ENCODE measurements at places on chromosomes 2 and 18.

- DNase-seq: no peak
Observed at GRCh38 chr2:25131253-25131566, 37.2 kb downstream of the POMC start.

- DNase-seq: no peak
Observed at GRCh38 chr2:224970311-224970710, 72.0 kb downstream of the DOCK10 start.

GRCh38 chr2:873027-873426, 77.6 kb upstream of the SNTG2 start:
- DNase-seq: no peak

GRCh38 chr2:67701011-67701410, 303.9 kb downstream of the ETAA1 start:
- no peak for DNase-seq

DNA sequence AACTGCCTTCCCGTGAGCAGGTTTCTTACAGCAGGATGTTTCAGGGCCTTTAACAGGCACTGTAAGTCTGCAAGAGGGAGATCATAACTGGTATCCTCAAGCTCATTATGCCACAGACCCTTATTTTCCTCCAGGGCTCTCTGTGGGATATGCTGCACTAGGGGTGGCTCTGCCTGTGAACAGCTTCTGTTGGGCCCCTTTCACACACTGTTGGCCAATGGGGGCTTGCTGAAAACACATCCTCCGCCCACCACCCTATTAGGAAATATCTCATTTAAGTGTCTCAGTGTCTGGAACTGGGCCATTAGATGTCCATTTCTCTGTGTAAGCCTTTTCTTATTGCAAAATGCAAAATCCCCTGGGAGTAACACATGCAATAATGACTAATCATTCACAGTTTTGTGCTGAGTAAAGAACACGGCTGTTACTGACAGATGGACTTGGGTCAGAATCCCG, 414.3 kb upstream of the HS6ST1 start:
- DNase-seq: no peak

- DNase-seq: no peak
Observed at GRCh38 chr2:183438541-183438940, 314.3 kb downstream of the NUP35 start.

GRCh38 chr2:47034973-47035609, 119.5 kb upstream of the MCFD2 start:
- DNase-seq: no peak

DNA sequence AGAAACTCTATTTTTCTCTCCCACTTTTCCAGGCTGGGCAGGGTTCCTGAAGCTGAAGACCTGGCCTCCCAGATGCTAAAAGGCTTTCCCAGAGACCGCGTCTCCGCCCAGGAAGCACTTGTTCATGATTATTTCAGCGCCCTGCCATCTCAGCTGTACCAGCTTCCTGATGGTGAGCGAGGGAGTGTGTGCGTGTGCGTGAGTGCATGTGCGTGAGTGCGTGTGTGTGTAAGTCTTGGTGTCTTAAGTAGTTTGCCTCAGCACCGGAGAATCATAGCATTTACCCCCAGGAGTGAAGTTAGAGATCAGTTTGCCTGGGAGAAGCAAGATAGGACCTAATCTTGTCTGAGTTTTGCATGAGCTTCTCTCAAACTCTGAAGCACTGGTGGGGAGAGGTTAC, 73.7 kb downstream of the CDK15 start:
- DNase-seq: no peak

DNA sequence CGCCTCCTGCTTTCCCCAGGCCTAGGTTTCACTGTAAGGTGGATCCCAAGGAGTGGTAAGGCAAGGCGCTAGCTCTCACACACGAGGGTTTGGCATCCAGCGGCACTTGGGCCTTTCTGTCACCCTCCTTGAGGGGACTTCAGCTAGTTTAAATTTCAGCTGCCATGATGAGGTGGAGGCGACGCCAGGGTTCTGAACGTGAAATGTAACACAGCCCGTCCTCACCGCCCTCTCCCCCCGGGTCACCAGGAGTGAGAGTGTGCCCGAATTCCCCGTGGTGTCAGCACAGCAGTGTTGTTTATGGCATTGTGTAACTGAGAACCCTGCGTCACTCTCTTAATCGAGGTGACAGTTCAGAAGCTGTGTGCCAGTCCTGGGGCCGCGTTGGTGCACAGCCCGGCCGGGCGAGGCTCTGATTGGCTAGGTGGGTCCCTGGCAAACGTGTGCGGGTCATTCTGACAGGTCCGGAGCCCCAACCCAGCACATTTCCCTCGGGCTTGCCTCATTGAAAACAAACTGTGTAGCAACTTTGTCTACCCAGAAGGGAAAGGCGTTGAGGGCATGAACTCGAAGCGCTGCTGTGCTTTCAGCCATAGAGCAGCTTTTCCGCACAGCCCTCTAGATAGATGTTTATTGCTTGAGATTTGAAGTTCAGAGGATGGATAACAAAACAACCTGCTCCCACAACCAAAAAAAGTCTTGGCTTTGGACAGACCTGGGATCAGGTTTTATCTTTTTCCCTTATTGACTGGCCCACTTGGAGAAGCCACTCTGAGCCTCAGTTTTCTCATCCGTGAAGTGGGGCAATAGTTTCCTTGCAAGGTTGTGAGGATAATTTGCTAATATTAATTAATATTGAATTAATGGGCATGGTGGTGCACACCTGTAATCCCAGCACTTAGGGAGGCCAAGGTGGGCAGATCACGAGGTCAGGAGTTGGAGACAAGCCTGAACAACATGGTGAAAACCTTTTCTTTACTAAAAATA, 4.9 kb downstream of the CIDEA start:
- DNase-seq: no peak

DNA sequence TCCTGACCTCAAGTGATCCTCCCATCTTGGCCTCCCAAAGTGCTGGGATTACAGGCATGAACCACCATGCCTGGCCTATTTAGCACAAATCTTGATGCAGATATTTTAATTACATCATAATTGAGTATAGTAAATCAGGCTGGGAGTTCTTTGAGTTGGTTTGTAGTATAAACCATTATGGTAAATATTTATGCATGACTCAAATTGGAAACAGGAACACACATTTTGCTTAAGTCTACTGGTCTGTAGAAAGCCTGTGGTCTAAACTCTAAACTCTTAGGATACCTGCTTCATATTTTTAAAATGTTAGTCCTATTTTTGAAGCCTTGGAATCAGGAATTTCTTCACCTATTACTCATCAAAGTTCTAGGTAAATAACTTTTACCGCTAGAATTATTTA, 16.8 kb downstream of the ASXL3 start:
- DNase-seq: no peak

DNA sequence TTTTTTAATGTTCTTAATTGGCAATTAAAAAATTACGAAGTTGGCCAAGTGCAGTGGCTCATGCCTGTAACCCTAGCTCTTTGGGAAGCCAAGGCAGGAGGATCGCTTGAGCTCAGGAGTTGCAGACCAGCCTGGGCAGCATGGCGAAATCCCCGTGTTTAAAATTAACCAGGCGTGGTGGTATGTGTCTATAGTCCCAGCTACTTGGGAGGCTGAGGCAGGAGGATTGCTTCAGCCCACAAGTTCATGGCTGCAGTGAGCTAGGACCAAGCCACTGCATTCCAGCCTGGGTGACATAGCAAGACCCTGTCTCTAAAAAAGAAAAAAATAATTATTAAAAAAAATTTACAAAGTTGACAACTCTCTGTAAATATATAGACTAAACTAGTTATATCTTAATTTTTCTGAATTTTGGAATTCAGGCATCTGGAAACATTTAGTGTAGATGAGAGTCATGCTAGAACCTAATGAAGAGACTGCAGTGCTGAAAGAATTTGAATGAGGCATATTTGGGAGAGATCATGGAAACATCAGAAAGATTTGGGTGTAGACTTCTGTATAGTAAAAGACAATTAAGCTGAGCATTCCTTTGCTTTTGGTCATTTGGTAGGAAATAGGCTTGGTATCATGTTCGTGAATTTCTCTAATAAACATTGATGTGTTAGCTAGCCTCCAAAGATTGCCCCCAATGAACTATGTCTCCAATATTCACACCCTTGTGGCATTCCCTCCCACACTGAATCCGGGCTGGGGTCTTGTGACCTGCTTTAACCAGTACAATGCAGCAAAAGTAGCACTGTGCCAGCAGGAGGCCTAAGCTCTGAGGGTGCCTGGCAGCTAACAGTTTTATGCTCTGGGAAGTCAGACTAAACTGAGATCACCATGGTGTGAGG, 4.2 kb upstream of the ROCK1 start:
- no peak for DNase-seq

- no peak for DNase-seq
Observed at GRCh38 chr2:11710632-11711353, 35.6 kb upstream of the LPIN1 start.

- DNase-seq: no peak
Observed at GRCh38 chr2:135066710-135067109, 14.6 kb downstream of the RAB3GAP1 start.

- DNase-seq: no peak
Observed at GRCh38 chr2:230944123-230944653, 19.1 kb upstream of the GPR55 start.

DNA sequence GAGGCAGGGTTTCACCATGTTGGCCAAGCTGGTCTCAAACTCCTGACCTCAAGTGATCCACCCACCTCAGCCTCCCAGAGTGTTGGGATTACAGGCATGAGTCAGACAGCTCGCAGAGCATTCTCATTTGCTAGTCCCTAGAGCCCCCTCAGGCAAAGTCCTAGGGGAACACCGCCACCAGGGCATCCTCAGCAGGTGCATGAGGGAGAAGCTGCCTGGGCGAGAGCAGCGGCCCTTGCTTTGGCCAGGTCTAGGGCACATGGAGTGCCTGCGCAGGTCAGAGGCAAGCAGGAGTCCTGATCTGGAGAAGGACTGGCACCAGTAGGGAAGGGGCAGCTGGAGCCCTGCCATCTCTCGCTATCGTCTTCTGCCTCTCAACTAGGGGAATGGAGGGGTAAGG, 32.4 kb downstream of the NGEF start:
- no peak for DNase-seq

GRCh38 chr2:143026411-143027054, 102.7 kb upstream of the ARHGAP15 start:
- DNase-seq: no peak
